Suppressor macrophage (primary cell): ENCODE measurements at places on chromosomes 11 and 22.

- DNase-seq = no peak
Measured at GRCh38 chr11:94245121-94245520, 59.3 kb upstream of the IZUMO1R start.

- no peak for DNase-seq
Measured at GRCh38 chr11:45525393-45525792, 140.0 kb downstream of the CHST1 start.

DNA sequence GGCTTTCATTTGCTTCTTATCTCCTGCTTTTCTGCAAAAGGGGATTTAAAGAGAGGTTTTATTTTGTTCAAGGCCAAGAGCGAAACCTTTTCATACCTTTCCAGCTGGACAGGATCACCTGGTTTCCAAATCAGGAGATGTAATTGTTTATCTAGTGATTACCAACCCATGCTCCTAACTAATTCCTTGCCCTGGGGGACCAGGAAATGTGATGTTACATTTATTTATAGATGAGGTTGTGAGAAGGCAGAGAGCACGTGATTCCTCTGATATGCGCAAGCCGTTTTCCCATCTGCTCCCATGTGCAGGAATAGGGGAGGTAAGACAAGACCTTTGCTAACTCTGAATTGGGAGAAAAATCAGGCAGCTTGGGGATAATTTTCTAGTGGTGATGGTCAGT is 507.2 kb upstream of the LARGE1 start:
- DNase-seq = no peak

- no peak for DNase-seq
Measured at GRCh38 chr11:109029927-109030326, 365.1 kb downstream of the DDX10 start.

- no peak for DNase-seq
Measured at GRCh38 chr11:79546351-79546750, 105.5 kb upstream of the TENM4 start.

GRCh38 chr11:121582296-121582695 is 129.5 kb upstream of the SORL1-AS1 start:
- peak; percentile 44 for DNase-seq

DNA sequence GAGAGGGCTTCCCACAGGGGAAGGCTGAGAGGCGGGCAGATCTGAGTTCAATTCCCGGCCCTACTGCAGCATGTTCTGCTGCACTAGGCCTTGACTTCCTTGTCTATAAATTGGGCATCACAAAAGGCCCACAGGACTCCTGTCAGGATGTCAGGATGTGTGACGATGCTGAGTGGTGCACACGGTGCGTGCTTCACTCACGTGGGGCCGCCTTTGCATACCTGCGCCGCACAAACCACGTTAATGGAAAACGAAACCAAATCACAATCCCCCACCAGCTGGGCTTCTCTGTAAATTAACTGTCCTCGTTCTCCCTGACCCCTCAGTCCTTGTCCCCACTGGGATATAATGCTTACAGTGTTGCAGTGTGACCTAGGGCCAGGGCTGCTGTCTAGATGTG is 32.3 kb upstream of the TSPAN18 start:
- no peak for DNase-seq

GRCh38 chr22:49347376-49347775 is 480.3 kb downstream of the BRD1 start:
- no peak for DNase-seq

GRCh38 chr22:46023558-46023981 is 46.6 kb upstream of the WNT7B start:
- no peak for DNase-seq

GRCh38 chr11:34380696-34381095 is 22.9 kb upstream of the ABTB2 start:
- no peak for DNase-seq

DNA sequence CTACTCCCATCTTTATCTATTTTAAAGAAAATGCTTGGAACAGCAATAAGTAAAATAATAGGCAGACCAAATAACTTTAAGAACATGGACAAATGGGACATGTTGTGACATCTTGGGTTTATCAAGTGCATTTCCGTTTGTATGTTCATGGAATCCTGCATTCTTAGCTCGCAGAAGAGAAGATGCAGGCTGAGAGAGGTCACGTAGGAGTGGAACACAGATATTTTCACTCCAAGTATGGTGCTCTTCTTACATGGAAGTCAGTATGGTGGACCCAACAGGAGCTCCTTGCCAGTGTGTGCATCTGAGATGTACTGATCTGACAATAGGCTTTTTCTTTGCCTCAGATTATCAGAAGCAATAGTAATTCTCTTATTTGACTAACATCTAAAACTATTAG is 1.7 kb downstream of the E2F8 start:
- no peak for DNase-seq

GRCh38 chr11:60993615-60994014 is 22.1 kb downstream of the CD6 start:
- DNase-seq = no peak

GRCh38 chr11:11978098-11978637 is 30.3 kb downstream of the DKK3 start:
- no peak for DNase-seq

- DNase-seq = no peak
Measured at GRCh38 chr11:92830377-92831155, 138.9 kb upstream of the MTNR1B start.

- DNase-seq = no peak
Measured at GRCh38 chr11:86483940-86484794, 109.5 kb downstream of the CCDC81 start.

DNA sequence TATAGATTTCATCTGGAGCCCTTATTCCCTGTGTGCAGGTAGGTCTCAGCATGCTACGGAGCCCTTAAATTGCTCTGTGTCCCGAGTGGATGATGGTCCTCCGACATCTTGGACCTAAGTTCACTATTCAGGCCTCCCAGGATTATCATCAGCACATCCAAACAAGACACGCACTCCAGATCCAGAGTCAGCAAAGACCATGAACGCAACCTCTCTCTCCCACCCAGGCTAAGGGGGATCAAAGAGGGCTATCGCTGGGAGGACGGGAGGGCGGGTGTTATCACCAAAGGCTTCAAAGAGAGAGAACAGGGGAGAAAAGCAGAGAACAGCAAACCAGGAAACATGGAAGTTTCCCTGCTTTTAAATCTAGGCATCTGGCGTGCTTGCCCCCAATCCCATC is 659.4 kb downstream of the TBC1D22A start:
- DNase-seq = no peak

- DNase-seq = no peak
Measured at GRCh38 chr11:27041141-27041899, 705 bp downstream of the BBOX1 start.

DNA sequence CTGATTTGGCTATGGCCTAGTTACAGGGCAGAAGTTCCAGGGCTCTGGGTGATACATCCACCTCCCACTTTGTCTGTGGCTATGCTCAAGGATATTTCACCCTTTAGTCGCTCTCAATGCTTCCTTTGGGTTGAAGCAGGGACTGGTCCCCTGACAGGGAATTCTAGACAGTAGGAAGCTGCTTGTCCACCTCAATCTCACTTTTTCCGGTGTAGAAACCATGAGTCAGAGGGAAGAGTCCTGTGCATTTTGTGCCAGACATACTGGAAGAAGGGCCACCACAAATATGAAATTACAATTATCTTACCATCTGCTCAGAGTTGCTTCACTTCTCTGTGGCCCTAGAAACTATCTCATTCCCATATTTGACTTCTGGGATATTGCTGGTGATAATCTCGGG is 413.7 kb upstream of the FAT3 start:
- no peak for DNase-seq

DNA sequence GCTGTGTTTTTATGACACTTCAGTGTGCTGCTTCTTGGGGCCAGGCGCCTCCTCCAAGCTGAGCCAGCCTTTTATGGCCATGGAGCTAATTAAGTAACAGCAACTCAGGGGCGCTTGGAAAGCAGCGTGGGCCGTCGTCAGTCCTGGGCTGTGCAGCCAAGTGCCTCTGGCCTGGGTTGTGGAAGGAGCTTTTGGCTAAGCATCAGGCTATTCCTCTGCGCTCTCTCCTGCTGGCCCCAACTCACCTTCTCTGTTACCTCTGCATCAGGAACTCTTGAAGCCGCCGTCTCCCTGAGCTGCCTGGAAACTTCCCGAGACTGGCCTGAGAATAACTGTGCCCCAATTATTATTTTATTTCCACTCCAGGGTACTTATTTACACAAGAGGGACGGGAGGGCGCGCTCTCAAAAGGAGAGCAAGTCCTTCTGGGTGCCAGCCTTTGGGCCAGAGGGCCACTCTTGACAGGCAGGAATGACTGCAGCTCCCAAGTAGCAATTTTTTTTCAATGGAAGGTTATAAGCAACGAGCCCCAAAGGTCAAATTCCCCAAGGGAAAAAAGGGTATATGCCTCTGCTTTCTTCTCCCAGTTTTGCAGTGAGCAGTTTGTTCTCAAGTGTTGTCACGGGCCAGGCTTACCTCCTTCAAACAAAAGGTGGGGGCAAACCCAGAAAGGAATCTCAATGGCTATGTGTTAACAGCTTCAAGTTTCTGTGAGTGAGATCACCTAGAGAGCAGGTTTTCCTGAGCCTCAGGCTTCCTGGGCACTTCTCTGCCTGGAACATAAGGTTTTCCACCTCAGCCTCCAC is 38.5 kb upstream of the NAV2 start:
- DNase-seq = no peak

- no peak for DNase-seq
Measured at GRCh38 chr11:11359611-11360010, 6.6 kb upstream of the CSNK2A3 start.

DNA sequence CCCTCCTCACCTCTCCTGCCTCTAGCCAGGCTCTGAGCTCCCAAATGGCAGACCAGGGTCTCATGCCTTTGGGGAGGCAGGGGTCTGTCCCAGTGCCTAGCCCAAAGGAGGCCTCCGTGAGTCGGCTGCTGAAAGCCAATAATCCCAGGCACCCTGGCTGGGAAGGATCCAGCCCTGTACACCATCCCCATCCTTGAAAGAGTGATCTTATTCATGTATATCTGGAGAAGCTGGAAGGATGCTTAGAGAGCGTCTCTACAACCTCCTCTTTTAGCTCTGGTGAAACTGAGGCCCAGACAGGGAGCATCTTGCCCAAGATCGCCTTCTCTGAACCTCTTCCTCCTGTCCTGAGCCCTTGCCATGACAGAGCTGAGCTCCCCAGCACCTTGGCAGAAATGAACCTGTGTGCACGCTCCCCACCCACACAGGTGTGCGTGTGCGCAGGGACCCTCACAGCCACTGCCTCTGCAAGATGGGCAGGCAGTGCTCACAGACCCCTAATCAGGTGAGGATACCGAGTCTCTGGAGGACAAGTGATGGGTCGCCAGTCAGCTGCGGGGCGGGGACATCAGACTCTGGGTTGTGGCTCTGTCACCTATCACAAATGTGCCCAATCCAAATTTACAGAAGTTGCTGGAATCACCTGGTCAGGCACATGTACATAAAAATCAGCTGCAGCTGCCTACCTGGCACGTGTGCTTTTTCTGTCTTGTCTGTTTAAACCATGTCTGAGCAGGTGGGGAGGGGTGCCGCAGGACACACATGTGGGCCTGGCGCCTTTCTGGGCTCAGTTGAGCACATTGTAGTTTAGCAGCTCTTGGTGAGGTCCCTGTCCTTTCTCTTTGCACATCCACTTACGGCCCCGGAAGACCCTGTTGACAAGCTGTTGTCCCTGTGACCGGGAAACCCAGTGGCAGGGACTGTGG is 49.3 kb upstream of the WNT7B start:
- DNase-seq = no peak

- DNase-seq = peak; percentile 20
Measured at GRCh38 chr11:123454060-123454651, 24.1 kb downstream of the GRAMD1B start.

DNA sequence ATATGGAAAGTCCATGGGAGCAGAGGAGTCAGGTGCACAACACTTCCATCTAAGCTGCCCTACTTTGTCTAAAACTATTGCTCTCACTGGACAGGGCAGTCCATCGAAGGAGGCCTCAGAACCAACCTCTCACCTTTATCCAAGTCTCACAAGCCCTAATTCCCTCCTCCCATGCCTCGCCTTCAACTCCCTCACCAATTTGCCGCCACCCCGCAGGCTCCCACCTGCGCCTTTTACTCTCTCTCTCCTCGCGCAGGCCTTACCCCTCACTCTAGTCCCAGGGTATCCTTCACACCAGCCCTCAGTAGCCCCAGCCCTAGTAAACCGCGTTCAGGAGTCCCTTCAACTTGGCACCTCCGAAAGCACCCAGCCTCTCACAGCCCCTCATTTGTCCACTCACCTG is 451 bp downstream of the FHIP1B start:
- DNase-seq = no peak

- DNase-seq = no peak
Measured at GRCh38 chr22:49460592-49461281, 366.9 kb downstream of the BRD1 start.

GRCh38 chr22:40499209-40499623 is 128.8 kb downstream of the SGSM3 start:
- peak; percentile 52 for DNase-seq

DNA sequence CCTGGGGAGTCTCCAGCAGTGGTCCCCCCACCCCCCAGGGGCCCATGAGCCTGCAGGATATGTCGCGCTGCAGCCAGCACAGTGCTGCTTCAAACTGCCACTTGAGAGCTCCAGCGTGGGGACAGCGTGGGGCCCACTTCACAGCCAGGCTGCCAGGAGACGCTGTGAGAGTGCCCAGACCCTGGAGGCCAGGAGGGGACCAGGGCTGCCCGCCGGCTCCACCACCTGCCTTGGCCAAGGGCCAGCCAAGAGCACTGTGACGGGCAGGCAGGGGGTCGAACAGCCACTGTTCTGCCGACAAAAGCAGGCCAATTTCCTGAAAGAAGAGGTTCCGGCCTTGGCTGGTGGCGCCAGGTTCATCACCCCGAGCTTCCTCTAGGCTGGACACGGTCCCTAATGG is 60.2 kb downstream of the FLRT1 start:
- DNase-seq = no peak

GRCh38 chr11:66542362-66542761 is 3.5 kb downstream of the ZDHHC24 start:
- DNase-seq = peak; percentile 22
